ENCODE measurements at places on chromosomes 1 and 21. TPM values are rescaled to one million over a fixed set of nuclear protein-coding genes. Genes with fewer than 3 reads are reported as not detected.

Gene REN
- not detected for total RNA-seq

GRCh38 chr21:27112186-27112585 is 145.3 kb upstream of the ADAMTS5 start:
- DNase-seq: no peak

- DNase-seq: no peak
Observed at GRCh38 chr1:228944935-228945371, 209.7 kb downstream of the RHOU start.

Gene FLG2
- not detected for total RNA-seq

Gene RNF186
- total RNA-seq: not detected

DNA sequence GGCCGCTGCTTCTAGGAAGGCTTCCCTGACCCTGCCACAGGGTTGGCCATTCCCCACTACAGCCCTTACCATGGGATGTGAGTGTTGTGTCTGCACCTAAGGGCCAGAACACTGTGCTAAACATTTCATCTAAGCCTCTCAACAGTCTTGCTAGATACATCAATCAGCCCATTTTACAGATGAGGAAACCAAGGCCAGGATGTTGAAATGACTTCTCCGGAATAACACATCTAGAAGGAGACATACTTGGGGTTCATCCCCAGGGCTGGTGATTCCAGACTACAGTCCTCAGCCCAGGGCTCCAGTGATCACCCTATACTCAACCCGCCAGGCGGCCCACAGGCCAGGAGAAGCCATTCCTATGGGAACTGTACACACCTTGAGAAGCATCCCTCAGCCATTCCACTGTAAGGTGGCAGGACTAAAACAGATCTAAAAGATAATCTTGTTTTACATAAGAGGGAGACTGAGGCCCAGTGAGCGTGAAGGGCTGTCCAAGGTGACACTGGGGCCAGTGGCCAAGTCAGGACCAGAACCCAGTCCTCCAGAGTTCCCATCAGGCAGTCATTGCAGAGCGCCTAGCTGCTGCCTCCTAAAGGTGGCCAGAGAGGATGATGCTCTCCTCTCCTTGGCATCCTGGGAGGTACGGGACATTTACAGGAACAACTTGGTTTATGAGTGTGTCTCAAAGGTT is 119.5 kb downstream of the GLIS1 start:
- DNase-seq: no peak

GRCh38 chr1:168097921-168098528 is 38.7 kb downstream of the GPR161 start:
- no peak for DNase-seq

GRCh38 chr21:33283203-33283602 is 17.0 kb downstream of the IL10RB start:
- no peak for DNase-seq

GRCh38 chr1:242455052-242455361 is 69.5 kb downstream of the PLD5 start:
- no peak for DNase-seq

- DNase-seq: no peak
Observed at GRCh38 chr21:33403786-33404585, 773 bp downstream of the IFNGR2 start.

DNA sequence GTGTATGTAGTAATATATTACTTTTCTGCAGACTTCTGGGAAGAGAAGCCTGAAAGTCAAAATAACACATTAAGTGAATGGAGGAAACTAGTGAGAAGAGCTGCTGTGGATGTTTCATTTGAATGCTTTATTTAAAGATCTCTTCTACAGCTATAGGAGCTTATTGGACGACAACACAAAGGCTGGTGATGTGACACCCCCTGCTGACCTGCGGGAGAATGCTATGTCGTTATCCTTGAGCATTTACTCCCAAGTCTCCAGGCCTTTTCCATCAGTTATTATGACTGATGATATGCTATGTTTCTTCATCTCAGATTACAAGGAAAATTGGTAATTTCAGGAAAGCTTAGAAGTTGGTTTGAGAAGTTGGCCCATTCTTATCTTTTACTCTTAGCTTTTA is 22.3 kb upstream of the PLA2G4A start:
- no peak for DNase-seq

DNA sequence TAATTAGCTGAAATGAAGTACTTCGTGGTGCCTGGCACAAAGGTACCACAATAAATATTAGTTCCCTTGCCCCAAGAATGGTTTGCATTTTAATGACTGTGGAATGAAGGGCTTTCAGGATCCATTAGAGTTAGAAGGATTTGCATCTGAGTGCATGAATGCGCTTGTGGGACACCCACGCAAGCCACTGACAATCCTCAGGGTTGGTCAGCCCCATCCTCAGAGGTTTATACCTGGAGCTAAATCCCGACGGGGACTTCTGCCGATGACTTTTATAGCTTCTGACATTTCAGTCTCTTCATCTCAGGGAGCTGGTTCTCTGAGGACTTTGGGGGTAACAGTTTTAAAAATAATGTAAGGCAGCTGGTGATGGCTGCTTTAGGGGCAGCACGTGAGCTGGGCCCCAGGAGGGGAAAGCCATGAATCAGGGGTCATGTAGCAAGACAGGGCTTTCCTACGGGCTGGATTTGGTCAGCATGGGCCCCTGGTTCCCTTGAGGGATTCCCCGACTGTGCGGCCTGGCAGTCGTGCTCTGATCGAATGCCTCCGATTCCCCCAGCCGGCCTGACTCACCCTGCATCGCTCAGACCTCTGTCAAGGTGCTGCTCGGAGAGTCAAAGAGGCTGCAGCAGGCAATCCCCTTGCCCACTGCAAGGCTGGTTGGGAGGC is 20.8 kb upstream of the IL10 start:
- no peak for DNase-seq

DNA sequence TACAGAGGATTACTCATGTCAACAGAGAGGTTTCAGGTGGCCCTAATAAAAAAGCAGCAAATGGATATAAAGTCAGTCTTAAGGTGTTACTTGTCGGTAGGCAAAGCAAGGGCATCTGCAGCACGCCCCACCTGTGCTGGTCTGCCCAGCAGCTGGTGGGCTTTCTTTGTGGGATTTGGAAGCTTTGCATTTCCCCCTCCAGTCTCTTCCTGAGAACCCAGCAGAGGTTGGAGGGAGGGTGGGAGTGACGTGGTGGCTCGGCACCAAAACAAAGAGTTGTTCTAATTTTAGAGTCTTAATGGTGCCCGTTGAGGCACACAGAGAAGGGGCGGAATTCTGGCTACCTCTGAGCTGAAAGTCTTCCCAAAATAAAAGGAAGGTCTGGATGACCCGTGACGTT is 4.8 kb upstream of the PCBP3 start:
- no peak for DNase-seq

DNA sequence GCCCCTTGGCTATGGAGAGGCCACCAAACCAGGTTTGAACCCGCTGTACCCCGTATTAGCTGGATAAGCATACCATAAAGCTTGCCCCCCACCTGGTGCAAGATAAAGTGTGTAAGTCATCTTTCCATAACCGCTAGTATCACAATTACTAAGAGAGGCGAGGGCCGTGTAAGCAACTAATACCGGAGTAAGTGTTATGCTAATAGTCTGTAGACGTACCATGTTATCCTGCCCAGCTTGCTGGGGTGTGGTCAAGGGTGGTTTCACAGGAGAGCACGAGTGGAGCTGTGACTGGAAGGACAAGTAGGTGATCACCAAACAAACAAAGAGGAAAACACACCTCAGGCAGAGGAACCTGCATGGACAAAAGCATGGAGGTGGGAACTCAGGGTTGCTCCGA is 3.6 kb upstream of the TNFRSF1B start:
- DNase-seq: peak; percentile 50

Gene TGFBR3
- total RNA-seq: 35.9 TPM

GRCh38 chr1:185244015-185244747 is 72.9 kb downstream of the IVNS1ABP start:
- DNase-seq: peak; percentile 42

DNA sequence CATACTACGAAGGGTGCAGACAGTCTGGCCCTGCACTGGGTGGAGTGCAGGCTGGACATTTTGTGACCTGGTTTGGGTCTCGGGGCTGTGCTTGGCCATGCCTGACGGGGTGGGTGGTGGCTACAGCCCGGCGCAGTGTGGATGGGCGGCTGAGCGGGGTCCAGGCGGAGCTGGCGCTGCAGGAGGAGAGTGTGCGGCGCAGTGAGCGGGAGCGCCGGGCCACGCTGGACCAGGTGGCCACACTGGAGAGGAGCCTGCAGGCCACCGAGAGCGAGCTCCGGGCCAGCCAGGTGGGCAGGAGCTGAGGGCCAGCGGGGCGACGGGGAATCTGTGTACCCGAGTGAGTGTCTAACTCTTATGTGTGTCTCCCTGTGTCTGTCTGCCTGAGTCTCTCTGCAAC is 14.1 kb downstream of the MFAP2 start:
- DNase-seq: no peak

GRCh38 chr1:7549277-7550161 is 221.6 kb upstream of the VAMP3 start:
- peak; percentile 60 for DNase-seq

DNA sequence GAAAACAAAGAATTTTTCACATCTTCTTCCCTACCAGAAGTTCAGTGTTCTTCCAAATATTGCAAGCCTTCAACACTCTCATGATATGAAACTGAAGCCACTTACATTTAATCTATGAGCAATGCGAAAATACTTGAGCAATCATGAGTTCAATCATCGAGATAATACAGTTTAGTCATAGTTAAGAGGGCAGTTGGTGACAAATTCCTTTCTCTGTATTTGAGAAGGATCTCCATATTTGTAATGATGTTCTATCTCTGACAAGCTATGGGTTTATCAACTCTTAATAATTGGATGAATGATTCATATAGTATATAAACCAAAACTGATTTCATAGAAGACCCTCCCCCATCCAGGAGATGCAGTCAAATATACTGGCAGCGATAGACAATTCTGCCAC is 29.7 kb upstream of the PYHIN1 start:
- no peak for DNase-seq

GRCh38 chr1:208036106-208036808 is 125.3 kb upstream of the CD34 start:
- no peak for DNase-seq
